Thymus (tissue), 14 donors: ENCODE measurements at places on chromosomes 12 and 14.
A peak's percentile ranks its signal among the peaks of the same experiment; 100 is the strongest.

- no peak for DNase-seq
These were observed 16.9 kb downstream of the METTL25 start for GRCh38 chr12:82375201-82375600.

GRCh38 chr12:112973011-112973735 is 5.1 kb upstream of the OAS2 start:
- no peak for DNase-seq

GRCh38 chr12:113611652-113612051 is 140.0 kb upstream of the LHX5 start:
- DNase-seq: no peak

- DNase-seq: no peak
These were observed 25.6 kb upstream of the CABP1 start for GRCh38 chr12:120614848-120615247.

DNA sequence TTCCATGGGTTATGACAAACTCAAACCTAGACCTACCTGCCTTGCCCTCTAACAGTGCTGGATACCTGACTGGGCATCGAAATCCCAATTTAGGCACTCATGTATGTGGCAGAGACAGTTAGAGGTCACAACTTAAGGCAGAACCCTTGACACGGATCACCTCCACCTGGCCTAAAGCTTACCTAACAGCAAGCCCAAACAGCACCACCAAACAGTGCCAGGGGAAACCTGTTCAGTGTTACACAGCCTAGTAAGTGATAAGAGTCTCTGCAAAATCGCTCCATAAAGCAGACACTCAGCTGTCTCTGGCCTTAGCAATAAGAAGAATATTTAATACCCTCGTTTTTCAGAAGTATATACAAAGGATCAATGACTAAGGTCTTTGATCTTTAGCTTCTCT is 77.8 kb downstream of the SPPL3 start:
- no peak for DNase-seq

DNA sequence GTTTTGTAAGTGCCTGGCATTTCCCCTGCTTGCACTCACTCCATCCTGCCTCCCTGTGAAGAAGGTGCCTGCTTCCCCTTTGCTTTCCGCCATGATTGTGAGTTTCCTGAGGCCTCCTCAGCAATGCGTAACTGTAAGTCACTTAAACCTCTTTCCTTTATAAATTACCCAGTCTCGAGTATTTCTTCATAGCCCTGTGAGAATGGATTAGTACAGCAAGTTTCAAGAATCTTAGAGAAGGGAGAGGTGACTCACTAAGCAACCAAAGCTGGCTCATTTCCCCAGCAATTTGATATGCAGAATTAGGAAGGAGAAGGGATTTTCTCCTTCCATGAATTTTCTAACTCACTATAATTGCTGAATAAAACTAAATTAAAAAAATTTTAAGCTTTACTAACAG is 251.0 kb upstream of the FOXG1 start:
- DNase-seq: no peak

DNA sequence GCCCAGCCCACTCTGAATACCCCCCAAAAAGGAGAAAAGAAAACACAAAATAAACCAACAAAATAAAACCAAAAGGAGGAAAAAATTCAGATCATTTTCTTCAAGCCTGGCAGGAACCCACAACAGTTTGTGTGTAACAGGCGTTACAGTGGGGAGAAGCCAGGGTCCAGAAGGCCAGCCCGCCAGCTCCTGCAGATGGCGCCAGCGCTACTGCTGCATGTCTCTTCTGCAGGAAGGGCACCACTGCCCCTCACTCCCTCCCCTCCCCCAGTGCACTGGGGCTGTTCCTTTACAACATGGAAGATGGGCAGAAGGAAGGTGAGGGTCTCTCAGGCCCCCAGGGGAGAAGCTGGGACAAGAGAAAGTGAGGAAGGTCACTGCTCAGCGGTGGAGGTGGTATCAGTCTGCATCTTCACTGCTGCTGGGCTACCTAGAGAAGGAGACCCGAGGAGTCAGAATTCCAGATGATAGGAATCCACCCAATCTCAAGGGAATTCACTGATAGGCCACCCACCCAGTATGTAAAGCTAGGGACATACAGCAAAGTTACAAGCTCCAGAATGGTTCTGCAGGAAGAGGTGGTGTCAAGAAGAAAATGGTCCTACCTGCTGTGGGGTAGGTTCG is 2.3 kb upstream of the NOP2 start:
- peak; percentile 49 for DNase-seq

- no peak for DNase-seq
These were observed 288.6 kb downstream of the DPF3 start for GRCh38 chr14:72605096-72605920.

DNA sequence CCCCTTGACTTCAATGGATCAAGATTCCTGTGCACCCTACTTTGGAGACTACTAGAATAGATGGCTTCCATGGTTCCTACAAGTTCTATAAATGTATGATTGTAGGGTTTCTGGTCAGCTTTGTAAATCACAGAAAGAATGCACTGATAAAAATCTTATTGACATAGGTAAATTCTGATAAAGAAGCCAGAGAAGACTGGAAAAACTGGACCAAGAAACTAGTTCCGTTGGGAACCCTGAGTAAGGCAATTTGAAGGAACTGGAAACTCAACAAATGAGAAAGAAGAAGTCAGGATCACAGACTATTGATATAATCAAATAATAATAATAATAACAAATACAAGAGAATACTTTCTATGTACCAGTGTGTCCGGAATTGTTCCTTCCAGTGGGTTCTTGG is 15.4 kb upstream of the MGST1 start:
- no peak for DNase-seq

GRCh38 chr12:118190266-118190665 is 54.3 kb downstream of the PEBP1 start:
- no peak for DNase-seq

GRCh38 chr12:82801951-82802610 is 115.4 kb downstream of the TMTC2 start:
- no peak for DNase-seq

DNA sequence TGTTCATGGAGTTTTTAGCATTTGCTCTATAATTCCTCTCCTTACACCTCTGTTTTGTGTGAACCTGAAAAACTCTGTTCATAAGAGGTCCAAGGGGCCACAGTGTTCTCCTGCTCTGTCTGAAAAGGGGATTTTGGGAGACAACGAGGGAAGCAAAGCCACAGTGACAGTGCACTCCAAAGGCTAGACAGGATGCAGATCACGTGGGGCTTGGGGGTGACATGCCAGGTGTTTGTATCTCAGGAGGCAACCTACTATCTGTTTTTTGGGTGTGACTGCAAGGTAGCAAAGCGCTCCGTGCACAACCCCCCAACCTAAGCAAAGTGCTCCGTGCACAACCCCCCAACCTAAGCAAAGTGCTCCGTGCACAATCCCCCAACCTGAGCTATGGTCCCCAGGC is 5.1 kb upstream of the CHD4 start:
- DNase-seq: peak; percentile 77
